GM12878 (cell line): ENCODE measurements at places on chromosomes 12 and 14. TPM values are rescaled to one million over a fixed set of nuclear protein-coding genes. Genes with fewer than 3 reads are reported as not detected.

- no peak for DNase-seq
Observed at GRCh38 chr12:65083581-65083980, 37.5 kb downstream of the WIF1 start.

SLC17A8 gene
- not detected in 2 replicates for polyA plus RNA-seq

- no peak for DNase-seq
Observed at GRCh38 chr14:39673270-39673711, 241.1 kb upstream of the FBXO33 start.

DNA sequence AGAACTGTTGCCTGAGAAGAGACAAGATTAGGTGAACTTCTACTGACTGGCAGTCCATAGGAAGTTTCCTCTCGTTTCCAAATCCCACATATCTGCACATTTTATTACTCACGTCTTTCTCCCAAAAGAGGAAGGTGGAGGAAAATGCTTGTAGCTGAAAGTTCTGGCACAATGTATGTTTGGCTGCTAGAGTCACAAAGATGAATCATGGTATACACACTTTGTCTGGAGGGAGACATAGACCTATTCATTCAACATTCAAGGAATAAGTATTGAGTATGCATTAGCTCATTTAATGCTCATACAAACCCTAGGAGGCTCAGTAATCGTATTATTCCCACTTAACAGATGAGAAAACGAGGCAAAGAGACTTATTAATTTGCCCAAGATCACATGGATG lies 291.8 kb downstream of the FOXN3 start:
- no peak for DNase-seq

DNA sequence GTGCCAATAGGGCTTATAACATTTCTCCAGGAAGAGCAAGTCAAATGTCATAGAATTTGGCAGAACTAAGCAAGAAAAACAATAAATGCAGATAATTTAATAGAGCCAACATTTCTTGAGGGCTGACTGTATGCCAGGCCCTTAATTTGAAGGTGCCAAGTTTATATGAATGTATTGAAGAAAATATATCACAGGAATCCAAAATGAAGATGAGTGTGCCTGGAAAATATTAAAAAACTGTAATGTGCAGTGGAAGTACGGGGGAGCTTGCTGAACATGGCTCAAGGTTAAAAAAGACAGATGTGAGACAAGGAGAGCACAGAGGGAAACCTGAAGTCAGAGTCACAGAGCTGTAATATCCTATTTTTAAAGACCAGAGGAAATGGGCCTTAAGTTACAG lies 16.4 kb downstream of the NR1H4 start:
- no peak for DNase-seq

GRCh38 chr14:40074169-40074568 lies 641.9 kb upstream of the FBXO33 start:
- no peak for DNase-seq

FAM90A1 gene
- 0.47 and 0.51 TPM in 2 replicates for polyA plus RNA-seq

DNA sequence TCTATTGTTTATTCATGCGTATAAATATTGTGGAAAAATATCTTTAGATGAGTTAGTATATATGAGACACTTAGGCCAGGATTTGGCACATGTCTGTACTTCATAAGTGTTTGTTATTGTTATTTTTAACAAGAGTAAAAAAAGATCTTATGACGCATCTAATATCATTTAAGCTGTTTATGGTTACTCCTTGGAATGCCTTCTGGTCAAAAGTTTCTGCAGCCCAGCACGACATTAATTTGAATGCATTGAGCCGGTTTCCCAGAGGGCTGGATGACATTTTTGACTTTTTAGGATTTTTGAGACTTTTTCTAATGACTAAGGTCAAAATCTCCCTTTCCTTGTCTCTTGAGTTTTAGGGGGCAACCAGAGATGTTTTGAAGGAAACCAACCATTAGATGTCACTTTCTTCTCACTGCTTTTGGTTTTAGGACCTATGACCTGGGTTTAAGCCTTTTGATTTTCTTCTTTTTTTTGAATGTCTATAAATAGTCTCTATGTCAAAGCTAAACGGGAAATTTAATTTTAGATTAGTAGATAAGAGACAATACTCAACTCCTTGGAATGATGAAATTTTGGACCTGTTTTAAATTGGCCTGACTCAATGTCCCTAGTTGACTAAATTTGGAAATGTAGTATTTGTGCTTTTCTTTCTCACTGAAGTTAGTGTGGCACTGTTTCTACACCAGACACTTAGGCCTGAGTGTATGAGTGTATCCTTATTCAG lies 215.5 kb downstream of the AEBP2 start:
- DNase-seq: no peak

GRCh38 chr14:49621114-49621881 lies 699 bp downstream of the MGAT2 start:
- DNase-seq: no peak

KIF26A gene
- polyA plus RNA-seq: not detected in 2 replicates

GRCh38 chr12:52645982-52646381 lies 6.0 kb downstream of the KRT2 start:
- DNase-seq: no peak

GRCh38 chr14:23582906-23583760 lies 4.5 kb upstream of the JPH4 start:
- no peak for DNase-seq

GRCh38 chr12:83092129-83092528 lies 405.4 kb downstream of the TMTC2 start:
- DNase-seq: no peak

- DNase-seq: no peak
Observed at GRCh38 chr12:82069931-82070514, 288.2 kb downstream of the CCDC59 start.

AQP6 gene
- 0.06 TPM in 1 of 2 replicates, not detected in the other for polyA plus RNA-seq

CLEC9A gene
- not detected in 2 replicates for polyA plus RNA-seq

- no peak for DNase-seq
Observed at GRCh38 chr14:71533800-71534199, 398.4 kb upstream of the RGS6 start.

DNA sequence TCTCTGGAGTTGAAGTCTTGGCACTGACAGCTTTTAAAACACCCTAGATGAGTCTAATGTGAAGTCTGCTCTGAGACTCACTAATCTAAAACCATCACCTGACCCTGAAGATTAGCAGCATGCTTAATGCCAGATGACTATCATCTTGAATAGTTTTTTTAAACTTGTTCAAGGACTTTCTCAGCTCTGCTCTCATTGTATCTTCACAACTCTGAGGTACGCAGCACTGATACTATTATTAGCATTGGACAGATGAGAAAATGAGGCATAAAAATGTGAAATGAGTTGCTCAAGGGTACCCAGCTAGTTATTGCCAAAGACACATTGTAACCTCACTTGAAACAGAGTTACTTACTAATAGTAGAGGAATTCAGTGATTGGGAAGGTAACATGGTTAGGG lies 4.8 kb downstream of the SLC38A1 start:
- DNase-seq: no peak

GRCh38 chr14:59918824-59919569 lies 947 bp upstream of the LRRC9 start:
- no peak for DNase-seq

DNA sequence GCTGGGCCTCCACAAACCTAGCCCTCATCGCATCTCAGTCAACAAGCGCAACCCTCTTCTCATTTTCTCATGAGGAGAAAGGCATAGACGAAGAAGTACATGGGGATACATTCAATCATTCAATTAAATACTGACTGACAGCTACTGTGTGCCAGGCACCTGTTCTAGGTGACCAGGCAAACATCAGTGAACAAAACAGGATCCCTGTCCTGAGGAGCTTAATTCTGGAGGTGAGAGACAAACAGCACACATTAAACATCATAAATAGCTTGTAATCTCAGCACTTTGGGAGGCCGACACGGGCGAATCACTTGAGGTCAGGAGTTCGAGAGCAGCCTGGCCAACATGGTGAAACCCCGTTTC lies 362 bp upstream of the ACYP1 start:
- no peak for DNase-seq

DNA sequence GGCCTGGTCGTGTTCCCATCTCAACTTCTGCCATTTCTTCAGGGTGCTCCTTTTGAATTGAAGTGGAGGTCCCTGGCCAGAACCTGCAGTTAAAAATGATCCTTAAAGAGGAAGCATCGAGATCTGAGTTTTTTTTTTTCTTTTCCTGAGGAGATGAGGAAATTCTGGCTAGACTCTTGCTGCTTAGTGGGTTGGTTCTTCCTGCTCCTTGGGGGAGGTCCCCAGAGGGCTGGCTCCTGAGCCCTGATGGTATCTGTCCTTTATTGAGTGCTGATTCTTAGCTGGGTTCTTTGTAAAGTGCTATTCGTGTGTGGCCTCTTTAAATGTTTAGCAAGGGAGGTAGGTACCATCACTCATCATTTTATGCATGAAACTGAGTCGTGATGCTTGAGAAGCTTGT lies 11.7 kb downstream of the PELI2 start:
- no peak for DNase-seq

ABHD12B gene
- polyA plus RNA-seq: not detected in 2 replicates

- no peak for DNase-seq
Observed at GRCh38 chr12:88496891-88497371, 83.3 kb downstream of the KITLG start.

LRRIQ1 gene
- 0.40 TPM in 1 of 2 replicates, not detected in the other for polyA plus RNA-seq

P3H3 gene
- 0.06 TPM in 1 of 2 replicates, not detected in the other for polyA plus RNA-seq

- DNase-seq: no peak
Observed at GRCh38 chr14:34452258-34452822, 9.7 kb downstream of the SPTSSA start.

ATP5MC2 gene
- polyA plus RNA-seq: 601 and 631 TPM in 2 replicates

KCNMB4 gene
- not detected in 2 replicates for polyA plus RNA-seq

ESRRB gene
- polyA plus RNA-seq: 0.10 TPM in 1 of 2 replicates, not detected in the other

GRCh38 chr12:106907411-106907810 lies 48.3 kb upstream of the TMEM263 start:
- DNase-seq: no peak

AQP2 gene
- not detected in 2 replicates for polyA plus RNA-seq

SLC6A12 gene
- polyA plus RNA-seq: not detected in 2 replicates

SRGAP1 gene
- 0.58 and 1.2 TPM in 2 replicates for polyA plus RNA-seq

SYNE3 gene
- polyA plus RNA-seq: 11.6 and 12.1 TPM in 2 replicates

DNA sequence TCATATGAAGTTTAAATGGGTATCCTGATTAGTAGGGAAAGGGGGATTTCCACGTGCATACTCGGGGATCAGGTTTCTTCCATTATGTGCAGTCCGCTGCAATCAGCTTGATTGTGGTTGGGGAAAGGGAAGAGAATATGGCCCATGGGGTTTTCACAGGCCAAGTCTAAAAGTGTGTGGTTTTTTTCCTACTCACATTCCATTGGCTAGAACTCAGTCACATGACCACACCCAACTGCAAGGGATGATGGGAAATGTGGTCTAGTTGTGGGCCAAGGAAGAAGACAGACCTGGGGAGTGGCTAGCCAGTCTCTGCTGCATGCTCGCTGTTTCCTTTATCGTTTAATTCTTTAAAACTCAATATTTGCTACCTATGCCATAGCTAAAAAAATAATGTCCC lies 105.1 kb downstream of the PRIMA1 start:
- no peak for DNase-seq

DNA sequence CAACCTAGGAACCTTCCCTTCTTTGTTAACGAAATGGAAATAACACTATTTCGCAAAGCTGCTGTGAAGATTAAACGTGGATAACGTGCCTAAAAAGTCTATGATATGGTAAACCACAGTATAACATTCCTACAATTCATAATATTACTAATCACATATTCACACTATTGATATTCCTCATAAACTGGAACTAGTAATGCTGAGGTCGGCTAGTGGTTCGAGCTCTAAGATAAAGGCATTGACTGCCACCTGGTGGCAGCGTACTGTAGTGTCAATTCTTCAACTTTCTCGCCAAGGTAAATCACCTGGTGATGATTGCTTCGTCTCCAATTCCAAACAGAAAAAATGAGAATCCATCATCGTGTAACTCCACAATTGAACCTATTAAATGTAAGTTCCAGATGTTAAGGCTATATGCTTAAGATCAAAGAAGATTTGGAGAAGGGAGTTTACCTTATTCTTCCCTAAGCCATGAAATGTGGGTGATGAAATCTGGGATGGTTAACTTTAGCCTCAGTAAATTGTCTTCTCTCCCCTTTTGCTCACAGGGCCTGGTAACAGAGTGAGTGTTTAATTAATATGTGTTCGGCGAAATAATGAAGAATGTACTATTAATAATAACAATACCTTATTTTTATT lies 197.5 kb upstream of the TMEM132C start:
- DNase-seq: no peak

RDH11 gene
- 55.6 and 64.0 TPM in 2 replicates for polyA plus RNA-seq

DNA sequence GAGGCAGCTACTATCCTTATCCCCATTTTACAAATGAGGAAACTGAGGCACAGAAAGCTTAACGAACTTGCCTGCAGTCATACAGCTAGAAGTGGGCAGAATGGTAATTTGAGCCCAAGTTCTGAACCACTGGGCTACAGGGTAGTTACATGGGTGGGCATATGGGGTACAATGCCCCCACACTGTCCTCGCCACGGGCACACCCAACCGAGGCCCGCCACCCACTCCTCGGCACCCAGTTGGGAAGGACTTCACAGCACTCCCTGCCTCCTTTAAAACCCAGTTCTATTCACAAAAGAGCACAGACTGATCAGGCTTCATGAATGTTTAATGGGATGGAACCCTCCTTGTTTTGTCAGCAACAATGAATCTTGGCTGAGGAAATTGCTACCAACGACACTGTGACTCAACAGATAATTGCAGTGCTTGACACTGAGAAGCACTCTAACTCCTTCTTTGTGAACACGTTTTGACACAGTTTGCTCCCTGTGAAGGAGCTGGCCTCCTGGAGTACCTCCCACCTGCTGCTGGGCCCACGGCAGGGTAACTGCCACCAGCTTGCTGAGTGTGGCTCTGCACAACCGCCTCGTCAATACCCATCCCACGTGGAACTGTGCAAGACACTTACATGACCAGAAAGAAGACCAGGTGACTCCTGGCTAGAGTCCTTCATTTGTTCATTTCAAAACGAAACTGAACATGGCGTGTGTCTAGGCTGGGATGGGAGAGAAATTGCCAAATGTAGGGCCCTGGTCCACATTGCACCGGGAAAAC lies 63.5 kb downstream of the CLMN start:
- no peak for DNase-seq
